Stimulated activated CD8-positive, alpha-beta memory T cell treated with anti-CD3 and anti-CD28 coated beads, Interleukin-2, amount 100 ng/mL, for 1 hour (primary cell): ENCODE measurements at places on chromosomes 11 and 22.

- DNase-seq: no peak
These were observed 1.6 kb downstream of the RTCB start for GRCh38 chr22:32410459-32410858.

DNA sequence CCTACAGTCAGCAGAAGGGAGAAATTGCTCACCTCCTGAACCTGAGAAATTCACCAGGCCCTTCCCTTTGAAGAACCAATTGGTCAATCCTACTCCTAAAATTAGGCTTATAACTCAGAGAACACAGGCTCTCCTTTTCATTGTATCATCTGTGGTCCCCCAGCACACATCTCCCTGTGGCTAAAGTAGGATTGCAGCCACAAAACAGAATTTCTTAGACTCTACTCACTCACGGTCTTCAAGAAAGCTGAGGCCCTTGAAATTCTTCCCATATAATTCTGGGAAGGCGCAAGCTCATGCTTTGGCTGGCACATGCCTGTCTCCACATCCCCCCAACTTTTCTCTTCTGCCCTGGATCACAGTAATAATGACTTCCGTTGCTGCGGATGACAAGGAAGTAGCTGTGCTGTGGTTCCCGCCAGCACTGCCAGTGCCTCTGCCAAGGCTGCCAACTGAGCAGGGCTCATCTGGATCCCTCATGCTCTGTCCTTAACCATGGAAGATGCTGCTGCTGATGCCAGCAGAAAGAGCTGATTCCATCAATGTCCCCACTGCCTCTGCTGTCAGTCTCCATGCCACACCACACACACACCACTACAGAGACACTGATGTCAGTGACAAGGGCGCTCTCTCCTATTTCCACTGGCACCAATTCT lies 200.6 kb upstream of the POU2AF2 start:
- no peak for DNase-seq

GRCh38 chr11:8917157-8917825 lies 6.3 kb downstream of the AKIP1 start:
- no peak for DNase-seq

DNA sequence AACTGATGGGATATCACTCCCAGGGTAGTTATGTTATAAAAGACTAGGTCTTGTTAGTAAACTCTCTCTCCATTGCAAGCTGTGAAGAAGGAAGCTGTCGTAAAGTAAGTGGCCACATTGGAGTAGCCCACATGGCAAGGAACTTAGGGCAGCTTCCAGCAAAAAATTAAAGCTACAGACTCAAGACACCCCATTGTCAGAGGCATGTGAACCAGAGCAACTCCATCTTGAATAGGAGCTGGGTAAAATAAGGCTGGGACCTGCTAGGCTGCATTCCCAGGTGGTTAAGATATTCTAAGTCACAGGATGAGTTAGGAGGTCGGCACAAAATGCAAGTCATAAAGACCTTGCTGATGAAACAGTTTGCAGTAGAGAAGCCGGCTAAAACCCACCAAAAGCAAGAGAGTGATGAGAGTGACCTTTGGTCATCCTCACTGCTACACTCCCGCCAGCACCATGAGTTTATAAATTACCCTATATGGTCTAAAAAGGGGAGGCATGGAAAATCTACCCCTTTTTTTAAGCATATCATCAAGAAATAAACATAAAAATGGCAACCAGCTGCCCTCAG lies 23.9 kb downstream of the CCKBR start:
- DNase-seq: no peak

GRCh38 chr11:130908770-130909625 lies 7.3 kb downstream of the SNX19 start:
- DNase-seq: no peak

- DNase-seq: no peak
These were observed 106.7 kb downstream of the MRTFA start for GRCh38 chr22:40529821-40530220.

DNA sequence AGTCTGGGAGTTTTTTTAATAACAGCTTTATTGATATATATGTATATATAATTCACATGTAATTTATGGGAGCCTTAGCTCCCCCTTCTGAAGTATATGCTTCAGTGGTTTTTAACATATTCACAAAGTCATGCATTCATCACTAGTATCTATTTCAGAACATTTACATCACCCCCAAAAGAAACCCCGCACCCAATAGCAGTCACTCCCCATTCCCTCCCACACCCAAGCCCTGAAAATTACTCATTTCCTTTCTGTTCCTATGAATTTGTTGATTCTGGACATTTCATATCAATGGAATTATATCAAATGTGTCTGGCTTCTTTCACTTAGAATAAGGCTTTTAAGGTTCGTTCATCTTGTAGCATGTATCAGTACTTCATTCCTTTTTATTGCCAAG lies 35.6 kb upstream of the SYT7 start:
- DNase-seq: no peak

DNA sequence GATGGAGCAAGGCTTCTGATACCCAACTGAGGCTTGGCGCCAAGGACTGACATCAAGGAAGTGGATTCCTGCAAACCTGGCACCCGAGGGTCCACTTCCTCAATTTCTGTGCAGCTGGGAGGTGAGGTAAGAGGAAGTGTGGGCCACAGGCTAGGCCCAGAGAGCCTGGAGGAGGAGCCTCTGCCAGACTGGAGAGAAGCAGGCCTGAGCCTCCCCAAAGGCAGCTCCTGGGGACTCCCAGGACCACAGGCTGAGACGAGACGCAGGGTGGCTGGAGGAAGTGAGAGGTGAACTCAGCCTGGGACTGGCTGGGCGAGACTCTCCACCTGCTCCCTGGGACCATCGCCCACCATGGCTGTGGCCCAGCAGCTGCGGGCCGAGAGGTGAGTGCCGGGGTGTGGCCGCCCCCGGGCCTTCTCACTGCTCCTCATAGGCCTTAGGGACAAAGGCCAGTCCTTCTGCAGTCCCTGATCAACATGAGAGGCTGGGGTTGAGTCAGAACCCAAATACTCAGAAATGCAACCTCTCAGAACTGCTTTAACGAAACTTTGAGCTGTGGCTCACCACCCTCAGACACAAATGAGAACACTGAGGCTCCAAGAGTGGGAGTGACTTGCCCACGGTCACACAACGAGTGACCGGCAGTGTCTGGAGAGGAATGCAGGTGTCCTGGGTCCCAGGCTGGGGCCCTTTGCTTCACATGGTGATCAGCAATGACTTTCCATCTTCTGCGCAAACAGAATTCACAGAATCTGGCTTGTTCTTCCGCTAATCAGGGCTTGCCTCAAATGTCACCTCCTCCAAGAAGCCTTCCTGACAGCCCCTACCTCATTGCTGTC lies at the start of gene NCF4:
Gene NCF4 (plus strand): TSS at position 186 of the 839 bp plus-strand sequence. CDS start 166 bp downstream, at position 352.
- DNase-seq: no peak

DNA sequence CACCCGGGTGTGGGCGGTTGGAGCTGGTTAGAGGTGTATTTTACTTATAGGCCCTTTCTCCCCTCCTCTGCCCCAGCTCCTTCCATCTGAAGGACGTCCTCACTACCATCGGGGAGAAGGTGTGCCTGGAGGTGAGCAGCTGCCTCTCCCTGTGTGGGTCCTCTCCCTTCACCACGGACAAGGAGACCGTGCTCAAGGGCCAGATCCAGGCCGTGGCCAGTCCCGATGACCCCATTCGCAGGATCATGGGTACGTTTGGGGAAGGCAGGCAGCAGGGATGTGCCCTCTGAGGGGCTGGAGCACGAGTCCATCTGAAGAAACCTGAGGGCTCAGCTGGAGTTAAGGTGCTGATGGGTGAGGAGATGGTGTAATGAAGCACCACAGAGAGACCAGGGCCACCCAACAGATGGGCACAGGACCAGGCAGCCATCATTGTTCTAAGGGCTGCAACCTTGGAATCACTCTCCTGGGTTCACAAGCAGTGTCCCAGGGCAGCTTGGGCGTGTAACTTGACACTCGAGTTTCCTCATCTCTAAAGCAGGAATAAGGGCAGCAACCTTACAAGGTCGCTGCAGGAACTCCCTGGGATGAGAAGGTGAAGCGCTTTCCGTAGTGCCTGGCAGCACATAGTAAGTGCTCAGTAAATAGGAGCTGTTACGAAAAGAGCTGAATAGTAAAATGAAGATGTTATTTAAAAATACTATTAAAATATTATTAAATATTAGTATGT lies 29.4 kb downstream of the TCP11L1 start:
- no peak for DNase-seq

- no peak for DNase-seq
These were observed at the start of gene NR1H3 for GRCh38 chr11:47257517-47258316. NR1H3 (plus strand) TSS chr11:47257996; CDS start chr11:47259217, 1,221 bp downstream.

DNA sequence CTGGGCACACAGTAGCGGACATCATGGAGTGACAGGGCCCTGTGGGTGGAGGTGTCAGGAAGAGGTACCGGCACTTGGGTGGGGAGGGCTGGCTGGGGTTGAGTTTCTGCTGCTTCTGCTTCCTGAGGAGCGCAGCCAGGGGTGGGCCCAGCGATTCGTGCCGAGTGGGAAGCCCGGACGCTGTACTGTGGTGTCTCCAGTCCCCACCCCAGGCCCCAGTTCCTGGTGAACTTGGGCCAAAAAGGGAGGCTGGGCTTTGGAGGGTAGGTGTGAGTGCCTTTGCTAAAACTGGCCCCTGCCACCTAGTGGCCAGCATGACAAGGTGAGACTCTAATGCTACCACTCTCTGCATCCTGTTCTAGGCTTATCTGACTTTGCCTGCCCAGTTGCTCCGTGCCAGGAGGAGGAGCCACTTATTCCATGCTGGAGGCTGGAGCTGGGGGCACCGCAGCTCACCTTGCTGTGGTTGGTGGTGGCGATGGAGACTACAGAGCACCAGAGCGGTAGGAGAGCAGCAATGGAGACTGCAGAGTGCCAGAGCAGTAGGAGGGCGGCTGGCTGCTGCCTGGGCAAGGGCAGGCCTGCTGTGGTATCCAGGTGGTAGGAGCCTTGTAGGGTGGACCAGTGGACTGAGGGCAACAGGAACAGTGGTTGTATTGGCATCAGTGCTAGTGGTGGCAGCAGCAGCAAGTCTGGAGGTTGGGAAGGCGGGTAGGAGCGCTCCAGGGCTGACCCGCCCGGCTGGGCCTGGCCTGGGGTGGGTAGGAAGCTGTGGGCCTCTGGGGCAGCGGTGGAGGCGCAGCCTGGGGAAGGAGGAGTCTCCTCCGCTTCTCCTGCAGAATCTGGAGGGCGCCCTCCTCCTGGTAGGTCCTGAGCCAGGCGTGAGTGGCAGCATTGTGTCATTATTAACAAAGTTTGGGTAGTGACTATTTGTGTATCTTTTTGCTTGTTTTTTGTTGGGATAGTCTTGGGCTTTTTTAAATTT lies 2.2 kb upstream of the RFPL2 start:
- DNase-seq: no peak

GRCh38 chr11:118895093-118896039 lies 11.7 kb downstream of the CXCR5 start:
- DNase-seq: no peak

DNA sequence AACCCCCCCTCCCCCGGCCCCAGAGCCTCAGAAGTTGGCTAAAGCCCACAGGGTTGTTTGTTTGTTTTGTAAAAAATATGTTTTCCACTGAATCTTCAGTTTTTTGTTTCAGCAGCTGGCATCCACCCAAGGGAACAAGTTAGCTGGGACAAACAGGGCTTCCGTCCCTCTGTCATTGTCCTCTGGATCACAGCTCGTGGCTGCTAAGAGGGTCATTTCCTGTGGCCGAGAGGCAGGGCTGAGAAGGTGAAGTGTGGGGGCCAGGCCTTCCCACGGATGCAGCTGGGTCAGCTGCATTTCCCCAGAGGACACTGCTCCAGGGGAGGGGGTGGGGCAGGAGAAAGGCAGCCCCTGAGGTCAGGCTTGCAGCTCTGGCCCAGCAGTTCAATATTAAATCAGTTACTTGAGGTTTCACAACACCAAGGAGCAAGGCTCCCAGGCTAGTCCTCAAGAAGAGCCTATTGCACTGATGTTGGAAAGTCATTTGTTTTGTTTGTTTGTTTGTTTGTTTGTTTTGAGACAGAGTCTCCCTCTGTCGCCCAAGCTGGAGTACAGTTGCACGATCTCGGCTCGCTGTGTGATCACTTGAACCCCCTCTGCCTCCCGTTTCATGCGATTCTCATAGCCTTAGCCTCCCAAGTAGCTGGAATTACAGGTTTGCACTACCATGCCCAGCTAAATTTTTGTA lies 34.4 kb upstream of the SMTN start:
- no peak for DNase-seq

DNA sequence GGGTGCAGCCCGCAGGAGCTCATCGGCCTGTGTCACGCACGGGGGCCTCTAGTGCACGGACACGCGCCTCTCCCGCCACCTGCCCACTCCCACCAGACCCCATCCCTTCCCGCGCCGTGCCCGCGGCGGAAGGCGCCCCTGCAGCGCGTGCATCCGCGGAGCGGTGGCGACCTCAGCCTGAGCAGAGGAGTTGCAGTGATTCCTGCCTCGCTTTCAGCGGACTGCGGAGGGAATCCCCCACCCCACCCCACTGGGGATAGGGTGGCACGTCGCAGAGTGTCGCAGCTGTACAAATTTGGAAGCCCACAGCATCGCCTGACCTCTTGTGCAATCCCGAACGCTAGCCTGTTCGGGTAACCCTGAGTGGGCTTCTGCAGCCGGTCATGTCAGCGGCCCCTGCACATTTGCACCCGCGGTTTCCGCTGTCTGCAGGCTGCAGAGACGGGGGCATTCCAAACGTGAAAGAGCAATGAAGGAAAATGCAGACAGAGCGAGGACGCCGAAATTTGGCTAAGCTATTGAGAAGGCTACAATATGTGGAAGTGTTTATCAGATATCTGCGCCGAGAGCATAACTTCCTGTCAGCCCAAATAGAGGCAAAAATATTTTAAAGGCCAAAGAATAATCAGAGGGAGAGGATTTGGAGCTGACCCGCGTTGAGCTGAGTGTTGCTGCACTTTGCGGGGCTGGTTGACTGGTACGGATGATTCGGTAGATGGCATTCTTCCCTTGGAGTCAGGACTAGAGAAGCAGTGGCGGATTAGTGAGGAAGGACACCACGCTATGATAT lies 617 bp upstream of the ARHGAP20 start:
- no peak for DNase-seq

DNA sequence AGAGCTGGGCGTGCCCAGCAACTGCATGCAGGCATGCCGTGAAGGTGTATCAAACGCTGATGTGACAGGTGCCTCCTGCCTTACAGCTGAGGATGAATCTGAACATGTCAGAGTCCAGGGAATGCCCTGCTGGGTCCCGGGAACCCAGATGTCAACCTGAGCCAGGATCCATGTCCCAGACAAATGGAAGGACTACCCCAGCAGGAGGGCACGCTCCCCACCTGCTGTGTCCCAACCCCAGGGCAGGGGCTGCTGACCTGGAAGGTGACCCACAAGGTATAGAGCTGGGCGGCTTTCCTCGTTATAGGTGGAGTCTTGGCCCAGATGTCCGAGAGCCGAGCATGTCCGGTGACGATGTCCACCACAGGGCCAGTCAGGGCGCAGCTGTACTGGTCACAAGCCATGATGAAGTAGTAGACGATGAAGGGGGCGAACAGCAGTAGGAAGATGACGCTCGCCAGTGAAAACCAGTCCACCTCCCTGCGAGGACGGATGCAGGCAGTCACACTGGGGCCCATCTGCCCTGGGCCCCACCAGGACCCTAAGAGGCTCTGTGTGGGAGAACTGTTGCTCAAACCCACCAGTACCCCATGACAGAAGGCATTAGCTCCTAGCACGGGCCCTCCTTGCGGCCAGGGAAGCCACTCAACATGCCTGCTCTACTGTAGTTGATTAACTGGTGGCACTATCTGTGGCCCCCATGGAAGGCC lies 4.3 kb downstream of the DHCR7 start:
- no peak for DNase-seq
